ENCODE measurements at places on chromosomes 13 and 19. TPM values are rescaled to one million over a fixed set of nuclear protein-coding genes. Genes with fewer than 3 reads are reported as not detected.
A peak's percentile ranks its signal among the peaks of the same experiment; 100 is the strongest.

DNA sequence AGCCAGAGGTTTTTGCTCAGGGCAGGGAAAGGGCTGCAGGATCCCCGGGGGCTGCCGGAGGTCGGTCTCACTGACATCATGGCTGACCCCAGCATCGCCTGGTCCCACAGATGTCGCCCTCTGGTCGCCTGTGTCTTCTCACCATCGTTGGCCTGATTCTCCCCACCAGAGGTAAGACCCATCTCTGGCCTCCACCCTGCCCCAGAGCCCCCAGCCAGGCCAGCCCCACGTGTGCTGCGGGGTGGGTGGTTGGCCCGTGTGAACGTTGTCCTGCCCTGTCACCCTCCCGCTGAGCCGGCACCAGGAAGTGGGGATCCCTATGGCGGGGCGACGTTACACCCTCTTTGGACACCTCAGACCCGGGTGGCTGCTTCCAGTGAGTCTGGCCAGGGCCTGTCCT, 906 bp downstream of the FXYD5 start:
- peaks cover 32% of the 10 kb centered on the region for H3K4me1 ChIP-seq
- peak overlapping the region; percentile 99 for H3K4me3 ChIP-seq
- H3K27me3 ChIP-seq = no peaks in the 10 kb centered on the region
- H3K27ac ChIP-seq = peak overlapping the region; percentile 99
- DNase-seq = no peak
- H3K36me3 ChIP-seq = peaks cover 4% of the 10 kb centered on the region

DNA sequence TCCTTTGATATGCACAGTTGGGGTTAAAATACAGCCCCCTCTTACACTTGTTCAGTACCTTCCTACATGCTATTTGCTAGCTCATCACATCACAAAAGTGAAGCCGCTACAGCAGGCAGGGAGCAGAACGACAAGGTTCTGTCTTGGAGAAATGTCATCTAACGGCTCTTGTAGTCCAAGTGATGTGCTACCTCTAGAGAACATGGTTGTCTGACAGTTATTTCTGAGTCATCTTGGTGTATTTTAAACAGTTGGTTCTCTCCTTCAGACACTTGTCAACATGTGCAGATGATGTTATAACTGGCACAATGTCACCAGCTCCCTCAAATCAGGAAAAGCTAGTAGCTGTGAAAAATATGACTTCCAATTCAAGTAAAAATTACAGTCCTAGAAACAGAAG, 865.0 kb downstream of the PCDH9 start:
- H3K36me3 ChIP-seq = no peaks in the 10 kb centered on the region
- H3K27ac ChIP-seq = no peak overlapping the region
- no peak for DNase-seq
- no peaks in the 10 kb centered on the region for H3K4me1 ChIP-seq
- H3K4me3 ChIP-seq = no peak overlapping the region
- H3K27me3 ChIP-seq = no peaks in the 10 kb centered on the region

DNA sequence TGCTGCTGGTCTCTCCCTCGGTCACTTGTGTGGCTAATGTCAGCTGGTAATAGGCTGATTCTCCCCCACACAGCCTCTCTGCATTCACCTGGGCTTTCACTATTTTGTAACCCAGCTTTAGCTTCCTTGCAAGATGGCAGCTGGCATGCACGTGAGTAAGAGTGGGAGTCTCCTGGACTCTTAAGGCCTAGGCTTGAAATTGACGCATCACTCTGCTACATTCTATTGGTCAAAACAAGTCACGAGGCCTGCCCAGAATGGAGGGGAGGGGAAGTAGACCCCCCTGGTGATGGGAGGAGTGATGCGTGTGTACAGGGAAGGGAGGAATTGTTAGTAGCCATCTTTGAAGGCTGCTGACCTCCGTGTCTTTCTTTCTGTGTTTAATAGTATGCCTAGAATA, 24.9 kb upstream of the PNMA8B start:
- H3K27me3 ChIP-seq = no peaks in the 10 kb centered on the region
- DNase-seq = no peak
- H3K4me3 ChIP-seq = no peak overlapping the region
- H3K4me1 ChIP-seq = peaks cover 69% of the 10 kb centered on the region
- H3K36me3 ChIP-seq = no peaks in the 10 kb centered on the region

DNA sequence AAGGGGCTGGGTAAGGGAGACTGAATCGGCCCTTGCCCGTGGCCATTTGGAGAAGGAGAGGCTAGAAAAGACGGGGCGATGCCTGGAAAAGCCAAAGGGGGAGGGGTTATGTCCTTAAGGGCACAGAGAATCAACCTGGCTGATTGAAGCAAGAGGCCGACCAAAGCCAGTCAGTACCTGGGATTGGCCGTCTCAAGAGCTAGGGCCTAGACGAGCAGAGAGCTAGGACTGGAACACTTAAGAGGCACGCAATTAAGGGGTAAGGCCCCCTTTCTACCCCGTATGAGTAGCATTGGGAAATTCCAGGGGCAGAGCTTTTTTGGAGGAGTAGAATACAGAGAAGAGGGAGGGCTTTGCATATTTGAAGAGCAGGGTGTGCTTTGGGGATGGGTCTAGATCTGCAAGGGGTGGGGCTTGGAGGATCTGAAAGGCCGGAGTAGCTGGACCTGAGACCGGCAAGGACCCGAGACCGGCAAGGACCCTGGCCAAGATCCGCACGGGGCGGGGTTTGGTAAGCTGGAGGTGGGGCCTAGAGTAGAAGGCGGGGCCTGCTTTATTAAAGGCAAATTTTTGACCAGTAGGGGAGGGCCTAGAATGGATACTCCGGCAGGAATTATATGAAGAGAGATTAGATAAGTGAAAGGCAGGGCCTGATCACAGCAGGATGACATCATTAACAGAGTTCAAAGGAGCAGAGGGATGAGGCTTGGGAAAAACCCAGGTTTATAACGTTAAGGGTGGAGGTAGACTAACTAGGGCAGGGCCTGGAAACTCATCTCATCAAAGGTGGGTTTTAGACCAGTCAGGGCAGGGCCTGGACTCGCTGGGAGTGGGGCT, 10.7 kb upstream of the CACNG6 start:
- H3K4me3 ChIP-seq = peak overlapping the region; percentile 44
- no peaks in the 10 kb centered on the region for H3K36me3 ChIP-seq
- DNase-seq = no peak
- H3K4me1 ChIP-seq = peaks cover 30% of the 10 kb centered on the region
- H3K27me3 ChIP-seq = peaks cover 59% of the 10 kb centered on the region
- H3K27ac ChIP-seq = no peak overlapping the region

DNA sequence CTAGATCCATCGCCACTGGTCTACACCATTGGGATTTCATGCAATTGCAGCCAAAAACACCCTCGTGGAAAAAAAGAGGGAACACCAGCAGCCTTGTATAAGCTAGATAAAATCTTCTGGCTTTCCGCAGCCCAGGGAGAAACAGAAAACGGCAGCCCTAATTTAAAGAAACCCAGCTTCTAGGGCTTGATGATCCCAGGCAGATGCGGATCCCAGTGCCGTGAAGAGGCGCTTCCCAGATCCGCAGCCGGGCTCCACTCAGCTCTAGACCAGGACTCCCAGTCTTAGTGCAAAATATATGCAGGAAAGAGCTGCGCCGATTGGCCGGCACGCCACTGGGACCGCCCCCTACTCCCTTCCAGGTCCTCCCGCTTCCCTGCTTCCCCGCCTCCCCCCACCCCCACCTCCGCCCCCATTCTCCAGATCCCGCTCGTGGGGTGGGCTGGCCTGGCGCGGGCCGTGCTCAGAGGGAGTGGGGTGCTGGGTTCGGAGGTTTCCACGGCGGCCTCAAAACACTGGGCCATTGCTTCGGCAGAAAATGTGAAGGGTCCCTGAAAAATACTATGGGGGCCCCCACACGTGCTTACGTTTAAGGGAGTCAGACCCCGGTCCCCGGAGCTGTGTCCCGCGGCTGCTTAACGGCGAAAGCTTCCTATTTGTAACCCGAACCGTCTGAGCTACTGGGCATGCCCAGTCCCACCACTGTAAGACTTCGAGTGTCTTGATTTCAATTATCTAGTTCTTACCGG, 63.1 kb downstream of the SERP2 start:
- H3K27ac ChIP-seq = peak overlapping the region; percentile 78
- H3K36me3 ChIP-seq = no peaks in the 10 kb centered on the region
- H3K27me3 ChIP-seq = peaks cover 8% of the 10 kb centered on the region
- peak overlapping the region; percentile 90 for H3K4me3 ChIP-seq
- H3K4me1 ChIP-seq = peaks cover 38% of the 10 kb centered on the region

DNA sequence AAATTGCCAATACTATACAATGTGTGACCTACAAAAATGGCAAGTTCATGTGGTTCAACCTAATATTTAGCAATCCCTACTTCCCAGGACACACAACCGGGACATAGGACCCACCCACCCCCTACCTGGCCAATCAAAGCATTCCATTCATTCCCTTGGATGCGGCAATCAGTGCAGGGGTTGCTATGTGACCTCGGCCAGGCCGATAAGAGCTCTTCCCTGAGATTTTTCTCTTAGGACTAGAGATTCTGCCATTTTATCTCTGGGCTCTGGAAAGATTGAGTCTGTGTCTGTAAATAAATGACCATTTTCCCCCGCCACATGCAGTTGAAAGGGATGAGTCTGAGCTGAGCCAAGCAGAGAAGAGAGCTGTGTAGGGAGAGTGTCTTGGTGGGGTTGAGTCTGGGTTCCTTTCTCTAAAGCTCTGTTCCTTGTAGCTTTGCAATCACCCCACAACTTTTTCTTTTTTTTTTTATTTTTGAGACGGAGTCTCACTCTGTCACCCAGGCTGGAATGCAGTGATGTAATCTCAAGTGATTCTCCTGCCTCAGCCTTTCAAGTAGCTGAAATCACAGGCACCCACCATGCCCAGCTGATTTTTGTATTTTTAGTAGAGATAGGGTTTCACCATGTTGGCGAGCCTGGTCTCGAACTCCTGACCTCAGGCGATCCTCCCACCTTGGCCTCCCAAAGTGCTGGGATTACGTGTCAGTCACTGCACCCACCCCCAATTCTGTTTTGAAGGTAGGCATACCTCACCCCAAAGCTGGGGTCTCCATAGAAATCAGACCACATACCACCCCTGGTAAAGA, 7.4 kb downstream of the IFNL1 start:
- H3K27me3 ChIP-seq = no peaks in the 10 kb centered on the region
- no peak overlapping the region for H3K27ac ChIP-seq
- H3K4me3 ChIP-seq = no peak overlapping the region
- peaks cover 4% of the 10 kb centered on the region for H3K36me3 ChIP-seq

DNA sequence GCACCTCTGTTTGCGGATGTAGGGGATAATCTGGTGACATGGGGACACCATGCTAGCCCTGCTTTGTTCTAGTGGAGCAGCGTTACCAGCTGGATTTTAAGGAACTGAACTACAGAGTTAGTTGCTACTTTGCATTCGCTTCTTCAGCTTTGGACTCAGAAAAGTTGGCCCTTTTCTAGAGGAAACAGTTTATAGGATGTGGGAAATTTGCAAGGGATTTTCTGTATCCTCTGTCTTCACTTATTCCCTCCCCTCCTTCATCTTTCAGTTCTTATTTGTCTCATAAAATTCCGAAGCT, 2.1 kb downstream of the GATAD2A start:
- H3K27ac ChIP-seq = peak overlapping the region; percentile 97
- H3K36me3 ChIP-seq = peaks cover 3% of the 10 kb centered on the region
- peak overlapping the region; percentile 96 for H3K4me3 ChIP-seq
- H3K4me1 ChIP-seq = peaks cover 46% of the 10 kb centered on the region
- no peaks in the 10 kb centered on the region for H3K27me3 ChIP-seq

- DNase-seq = no peak
- H3K4me1 ChIP-seq = no peaks in the 10 kb centered on the region
- no peak overlapping the region for H3K27ac ChIP-seq
- H3K36me3 ChIP-seq = no peaks in the 10 kb centered on the region
- no peak overlapping the region for H3K4me3 ChIP-seq
Measured at GRCh38 chr19:4922530-4923275, 13.4 kb downstream of the UHRF1 start.

GRCh38 chr19:33339016-33339984, 34.2 kb upstream of the CEBPG start:
- no peaks in the 10 kb centered on the region for H3K36me3 ChIP-seq
- DNase-seq = no peak
- no peaks in the 10 kb centered on the region for H3K4me1 ChIP-seq
- H3K27me3 ChIP-seq = peaks cover 20% of the 10 kb centered on the region
- H3K4me3 ChIP-seq = no peak overlapping the region

- no peak overlapping the region for H3K4me3 ChIP-seq
- H3K4me1 ChIP-seq = no peaks in the 10 kb centered on the region
- H3K27me3 ChIP-seq = no peaks in the 10 kb centered on the region
- no peak for DNase-seq
- no peaks in the 10 kb centered on the region for H3K36me3 ChIP-seq
- no peak overlapping the region for H3K27ac ChIP-seq
Measured at GRCh38 chr19:7254590-7254989, 39.6 kb downstream of the INSR start.

DNA sequence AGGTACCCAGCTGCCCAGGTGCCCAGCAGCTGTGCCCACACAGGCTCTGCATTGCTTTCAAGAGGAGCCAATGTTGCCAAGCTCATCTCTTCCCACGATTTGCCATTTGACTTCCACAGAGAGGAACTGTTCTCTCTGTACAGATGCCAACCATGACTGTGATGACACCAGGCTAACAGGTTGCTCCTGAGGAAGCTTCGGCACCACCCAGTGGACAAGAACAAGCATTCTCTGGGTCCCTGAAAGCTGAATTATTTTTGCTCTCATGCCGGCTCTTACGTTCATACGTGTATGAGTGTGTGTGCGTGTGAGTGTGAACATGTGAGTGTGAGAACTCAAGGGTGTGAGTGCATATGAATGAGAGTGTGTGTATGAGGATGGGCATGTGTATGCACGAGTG, 535.2 kb downstream of the LIG4 start:
- no peak for DNase-seq
- H3K36me3 ChIP-seq = no peaks in the 10 kb centered on the region
- no peak overlapping the region for H3K4me3 ChIP-seq
- H3K27me3 ChIP-seq = no peaks in the 10 kb centered on the region

DNA sequence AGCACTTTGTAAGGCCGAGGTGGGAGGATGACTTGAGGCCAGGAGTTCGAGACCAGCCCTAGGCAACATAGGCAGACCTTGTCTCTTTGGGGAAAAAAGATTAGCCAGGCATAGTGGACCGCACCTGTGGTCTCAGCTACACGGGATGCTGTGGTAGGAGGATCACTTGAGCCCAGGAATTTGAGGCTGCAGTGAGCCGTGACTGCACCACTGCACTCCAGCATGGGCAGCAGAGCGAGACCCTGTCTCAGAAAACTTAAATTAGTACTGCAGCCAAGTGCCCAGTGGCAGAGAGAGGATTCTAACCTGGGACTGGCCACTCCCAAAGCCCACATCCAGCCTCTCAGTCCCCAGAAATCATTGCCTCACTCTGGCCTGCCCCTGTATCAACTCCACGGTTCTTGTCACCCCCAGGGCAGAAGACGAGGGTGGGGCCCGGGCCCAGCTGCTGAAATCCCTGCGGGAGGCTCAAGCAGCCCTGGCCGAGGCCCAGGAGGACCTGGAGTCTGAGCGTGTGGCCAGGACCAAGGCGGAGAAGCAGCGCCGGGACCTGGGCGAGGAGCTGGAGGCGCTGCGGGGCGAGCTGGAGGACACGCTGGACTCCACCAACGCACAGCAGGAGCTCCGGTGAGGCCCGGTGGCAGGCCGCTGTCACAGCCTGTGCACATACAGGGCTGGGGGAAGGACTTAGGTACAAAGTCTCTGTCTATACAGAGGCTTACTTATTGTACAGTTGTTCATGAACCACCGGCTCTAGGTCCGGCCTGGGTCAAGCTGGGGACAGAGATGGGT, 53.4 kb downstream of the KCNC3 start:
- no peaks in the 10 kb centered on the region for H3K36me3 ChIP-seq
- no peaks in the 10 kb centered on the region for H3K4me1 ChIP-seq
- no peak overlapping the region for H3K27ac ChIP-seq
- DNase-seq = no peak
- H3K4me3 ChIP-seq = no peak overlapping the region

The CACNG7 gene
- not detected for total RNA-seq

The DACH1 gene
- total RNA-seq = not detected

The IFI30 gene
- total RNA-seq = 15.3 TPM

The OR10H1 gene
- not detected for total RNA-seq

The TRIP10 gene
- 4.5 TPM for total RNA-seq
